Activated T-helper 9 cell treated with anti-CD3 and anti-CD28 coated beads, Interleukin-2, amount 50 U/mL, for 16 hours (primary cell): ENCODE measurements at places on chromosomes 1 and 21.

- DNase-seq: no peak
These were observed 37.4 kb upstream of the ACTRT2 start for GRCh38 chr1:2983706-2984398.

- DNase-seq: no peak
These were observed 31.9 kb downstream of the SPTA1 start for GRCh38 chr1:158654571-158654970.

DNA sequence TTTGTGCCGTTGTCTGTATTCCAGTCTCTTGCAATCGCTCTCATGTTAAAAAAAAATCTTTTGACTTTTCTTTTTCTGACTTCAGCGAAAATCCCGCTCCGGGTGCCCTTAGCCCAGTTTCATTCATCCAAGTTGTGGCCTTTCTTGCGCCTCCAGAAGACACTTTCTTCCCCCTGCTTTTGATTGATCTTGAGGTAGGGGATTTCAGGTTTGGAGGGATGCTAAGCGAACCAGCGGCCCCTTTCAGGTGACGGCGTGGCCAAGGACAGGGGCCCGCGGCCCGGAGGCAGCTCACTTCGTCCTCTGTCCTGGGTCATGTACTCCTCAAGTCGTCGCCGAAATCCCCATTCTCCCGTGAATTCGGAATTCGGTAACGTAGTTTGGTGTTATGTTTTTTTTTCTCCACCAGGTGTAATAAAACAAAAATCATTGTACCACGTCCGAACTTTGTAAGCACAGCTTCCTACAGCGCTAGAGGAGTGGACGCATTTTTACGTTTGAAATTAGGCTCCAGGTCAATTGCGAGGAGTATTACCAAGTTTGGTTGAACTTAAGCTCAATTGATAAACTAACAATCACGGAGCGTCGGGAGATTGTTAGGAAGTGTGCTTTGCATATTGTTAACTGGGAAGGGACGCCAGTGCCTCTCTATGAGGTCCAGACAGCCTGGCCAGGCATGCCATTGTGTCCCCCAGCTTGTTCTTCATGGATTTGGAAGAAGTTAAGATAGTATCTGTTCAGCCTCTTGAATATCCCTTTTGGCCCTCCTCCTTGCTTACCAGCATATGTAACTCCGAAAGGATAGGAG lies 1.1 kb downstream of the MRPS6 start:
- DNase-seq: no peak

DNA sequence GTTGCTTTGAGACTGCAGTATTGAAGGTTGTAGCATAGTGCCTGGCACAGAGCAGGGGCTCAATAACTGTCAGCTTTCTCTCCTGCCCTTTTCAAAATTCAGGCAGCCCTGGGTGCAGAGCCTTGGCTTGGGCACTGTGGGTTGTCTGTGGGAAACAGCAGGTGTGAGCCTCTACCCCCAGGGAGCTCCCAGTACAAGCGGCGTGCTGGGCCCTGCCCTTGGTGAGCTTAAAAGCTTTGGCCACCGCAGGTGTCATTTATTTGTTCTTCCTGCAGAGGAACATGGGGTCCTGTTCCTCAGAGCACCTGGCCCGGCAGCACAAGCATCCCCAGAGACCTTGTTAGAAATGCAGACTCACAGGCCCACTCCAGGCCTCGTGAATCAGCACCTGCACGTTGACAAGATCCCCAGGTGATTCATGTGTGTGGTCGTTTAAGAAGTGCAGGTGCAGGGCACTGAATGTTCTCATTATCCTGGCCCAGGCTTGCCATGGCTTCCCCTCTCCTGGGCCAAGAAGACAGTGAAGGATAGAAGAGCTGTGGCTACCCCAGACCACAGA lies 29.9 kb upstream of the IGSF21 start:
- DNase-seq: no peak

GRCh38 chr1:201500670-201501120 lies 6.2 kb downstream of the CSRP1 start:
- no peak for DNase-seq
